ENCODE measurements at places on chromosomes 2 and 18.

DNA sequence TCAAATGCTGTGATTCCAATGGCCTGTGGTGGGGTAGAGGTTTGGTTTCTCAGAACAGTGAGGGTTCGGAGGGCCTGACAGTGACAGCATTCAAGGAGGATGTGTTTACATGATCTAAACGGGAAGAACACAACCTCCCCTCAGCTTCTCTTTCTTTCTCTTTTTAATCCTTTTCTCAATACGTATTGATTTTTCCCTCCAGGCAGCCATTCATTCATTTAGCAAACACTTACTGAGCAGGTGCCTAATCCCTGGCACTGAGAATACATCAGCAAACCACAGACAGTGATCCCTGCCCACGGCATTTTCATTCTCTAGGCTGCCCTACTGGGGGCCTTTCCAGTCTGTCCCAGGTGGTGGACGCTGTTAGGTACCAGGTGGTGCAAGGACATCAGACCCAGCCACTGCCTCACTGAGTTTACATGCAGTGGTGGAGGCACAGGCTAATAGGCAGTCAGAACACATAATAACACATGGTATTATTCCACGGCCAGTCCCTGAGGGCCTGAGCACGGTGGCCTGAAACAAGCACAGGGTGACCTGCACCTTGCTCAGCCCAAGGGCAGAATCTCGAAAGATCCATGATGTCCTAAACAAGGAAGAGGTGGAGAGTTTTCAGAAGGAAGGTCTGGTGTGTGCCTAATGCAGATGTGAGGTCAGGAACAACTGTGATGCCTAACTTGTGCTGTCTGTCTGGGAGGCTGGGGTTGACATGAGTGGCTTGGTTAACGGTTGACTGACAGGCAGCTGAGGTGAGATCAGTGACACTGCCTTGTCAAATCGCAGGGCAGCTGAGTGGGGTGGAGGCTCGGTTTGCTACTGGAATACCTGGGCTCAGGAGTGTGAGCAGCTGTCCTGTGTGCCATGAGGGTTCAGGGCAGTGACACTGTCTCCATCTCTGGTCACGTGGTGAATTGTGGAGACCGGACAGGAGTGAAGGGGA is 785.5 kb upstream of the HS6ST1 start:
- DNase-seq = no peak

- no peak for DNase-seq
Measured at GRCh38 chr2:178005756-178006155, 66.8 kb downstream of the PDE11A start.

DNA sequence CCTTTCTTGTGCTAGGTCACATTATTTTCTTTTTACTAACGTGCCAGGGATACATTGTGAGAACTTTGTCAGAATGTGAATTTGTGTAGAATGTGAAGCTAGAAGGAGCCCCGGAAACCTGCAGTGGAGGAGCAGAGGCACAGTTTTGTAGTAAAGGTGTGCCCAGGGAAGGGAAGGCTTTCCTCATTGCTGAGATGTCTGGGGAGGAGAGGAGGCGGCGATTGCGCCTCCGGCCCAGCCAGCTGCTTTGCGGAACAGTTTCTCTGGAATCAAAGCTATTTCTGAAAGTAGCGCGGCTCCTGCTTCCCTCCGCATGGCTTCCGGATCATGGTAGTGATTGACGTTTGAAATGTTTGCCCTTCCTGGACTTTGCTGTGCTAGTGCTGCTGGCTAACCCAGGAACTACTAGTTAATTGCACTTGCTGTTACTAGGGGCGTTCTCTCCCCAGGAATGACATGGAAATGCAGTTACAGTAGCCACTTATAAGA is 83.1 kb upstream of the RBM44 start:
- no peak for DNase-seq

GRCh38 chr18:26519114-26519513 is 29.2 kb downstream of the KCTD1 start:
- DNase-seq = no peak

DNA sequence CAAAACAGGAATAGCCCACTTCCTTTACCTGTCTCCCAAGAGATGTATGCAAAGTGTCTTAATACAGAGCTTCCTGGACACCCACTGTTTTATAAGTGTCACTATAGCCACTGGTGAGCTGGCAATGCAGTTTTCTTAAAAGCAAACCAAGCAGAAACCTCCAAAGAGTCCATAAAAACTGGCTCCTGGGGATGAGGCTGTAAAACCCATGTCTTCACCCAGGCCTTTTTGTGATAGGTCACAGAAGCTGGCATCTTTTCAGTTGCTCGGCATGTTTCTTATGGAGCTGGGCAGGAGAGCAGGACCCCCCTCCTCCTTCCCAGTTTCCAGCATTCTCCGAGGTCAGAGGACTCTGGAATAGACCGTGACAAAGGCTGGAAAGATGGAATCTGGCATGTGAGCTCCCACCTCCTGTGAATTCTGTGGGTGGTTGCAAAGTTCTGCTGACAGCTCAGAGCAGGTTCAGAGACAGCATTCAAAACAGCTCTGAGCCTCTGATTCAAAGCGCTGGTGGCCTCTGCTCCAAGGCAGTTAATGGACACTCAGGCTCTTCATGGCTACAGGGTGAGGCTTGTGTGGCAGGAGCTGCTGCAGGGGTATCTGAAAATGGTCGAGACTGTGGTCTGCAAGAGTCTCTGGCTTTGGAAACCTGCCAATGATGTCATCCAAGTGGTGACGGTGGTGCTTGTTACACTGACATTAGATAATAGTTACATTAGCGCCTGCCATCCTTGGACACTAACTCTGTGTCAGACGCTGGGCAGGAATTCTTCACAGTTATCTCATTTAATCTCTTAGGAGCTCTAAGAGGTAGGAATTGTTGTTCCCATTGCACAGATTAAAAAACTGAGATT is 283.4 kb downstream of the CLIP4 start:
- DNase-seq = no peak

All from NCI-H446 treated with DMSO at 0.1 percent for 48 hours (cell line).